ENCODE measurements at places on chromosomes 6 and 20.

DNA sequence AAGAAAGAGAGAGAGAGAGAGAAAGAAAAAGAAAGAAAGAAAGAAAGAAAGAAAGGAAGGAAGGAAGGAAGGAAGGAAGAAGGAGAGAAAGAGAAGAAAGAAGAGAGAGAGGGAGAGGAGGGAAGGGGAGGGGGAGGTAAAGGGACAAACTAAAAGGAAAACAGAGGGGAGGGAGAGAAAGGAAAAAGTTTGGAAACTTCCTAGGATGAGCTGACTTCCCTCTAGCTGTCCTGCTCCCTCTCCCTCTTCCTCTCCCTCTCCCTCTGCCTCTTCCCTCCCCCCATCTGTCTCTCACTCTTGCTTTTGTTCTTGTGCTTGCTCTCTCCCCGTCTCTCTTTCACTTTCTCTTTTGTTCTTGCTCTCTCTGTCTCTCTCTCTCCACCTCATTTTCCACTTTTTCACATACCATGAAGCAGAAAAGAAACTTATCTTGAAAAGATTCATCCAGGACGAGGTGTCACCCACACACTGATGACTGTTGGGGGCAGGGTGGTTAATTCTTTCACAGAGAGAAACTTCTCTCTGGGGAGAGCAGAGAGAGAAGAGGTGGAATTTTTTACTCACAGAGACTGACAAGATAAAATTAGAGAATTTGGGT, 56.4 kb upstream of the DUSP22 start:
- DNase-seq, result no peak

DNA sequence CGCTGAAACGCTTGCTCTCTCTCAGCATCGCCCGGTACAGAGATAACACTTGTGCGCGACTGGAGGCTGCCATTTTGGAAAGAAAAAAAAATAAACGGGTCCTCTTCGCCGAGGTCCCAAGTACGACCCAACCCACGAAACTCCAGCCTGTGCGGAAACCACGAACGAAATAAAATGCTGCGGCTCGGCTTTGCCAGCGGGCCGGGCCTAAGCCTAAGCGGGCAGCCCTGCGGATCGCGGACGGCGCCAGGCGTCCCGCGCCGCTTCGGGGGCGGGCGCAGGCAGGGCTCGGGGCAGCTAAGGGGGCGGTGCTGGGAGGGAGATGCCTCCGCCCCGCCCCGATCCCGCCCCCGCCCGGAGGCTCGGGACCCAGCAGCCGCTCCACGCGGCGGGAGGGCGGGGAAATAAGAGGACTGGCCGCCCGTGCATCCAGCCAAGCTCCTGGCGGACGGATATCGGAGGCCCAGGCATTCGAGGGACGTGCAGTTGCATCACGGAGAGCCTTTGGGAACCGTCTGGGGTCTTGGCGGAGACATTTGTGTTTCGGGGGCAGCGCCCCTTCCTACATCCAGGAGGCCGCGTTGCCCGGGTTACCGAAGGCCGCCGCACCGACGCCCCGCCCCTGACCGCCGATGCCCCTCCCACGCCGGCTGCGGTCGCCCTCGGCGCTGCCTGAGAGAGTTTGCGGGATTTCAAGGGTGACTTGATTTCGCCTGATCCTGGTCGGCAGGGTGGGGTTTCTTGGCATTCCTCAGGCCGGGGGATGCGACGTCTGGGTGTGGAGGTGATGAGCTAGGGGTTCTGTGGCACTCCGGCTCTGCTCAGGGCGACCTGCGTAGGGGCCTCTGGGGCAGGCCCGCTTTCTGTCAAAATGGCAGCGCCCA, at the start of the genes FARS2 and LYRM4:
Gene FARS2, plus strand, starts transcription at position 853 of the 884 bp plus-strand sequence.
Gene LYRM4, minus strand, starts transcription at position 290 of the 884 bp plus-strand sequence. Its CDS starts 217 bp downstream, at position 73.
- peak; percentile 89 for DNase-seq

DNA sequence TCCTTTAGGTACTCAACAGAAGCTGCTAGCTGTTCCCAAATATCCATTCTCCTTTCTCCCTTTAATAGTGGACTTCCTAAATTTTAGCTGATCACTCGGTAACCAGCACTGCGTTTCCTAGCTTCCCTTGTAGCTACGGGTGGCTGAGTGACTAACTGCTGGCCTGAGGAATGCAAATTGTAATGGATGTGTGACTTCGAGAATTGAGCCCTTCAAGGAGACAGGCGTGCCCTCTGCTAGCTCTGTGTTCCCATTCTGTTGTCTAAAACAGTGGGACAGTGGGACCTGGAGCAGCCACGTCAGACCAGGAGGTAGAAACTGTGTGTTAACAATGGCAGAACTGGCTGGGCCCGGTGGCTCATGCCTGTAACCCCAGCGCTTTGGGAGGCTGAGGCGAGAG, 56.5 kb downstream of the SCML4 start:
- no peak for DNase-seq

DNA sequence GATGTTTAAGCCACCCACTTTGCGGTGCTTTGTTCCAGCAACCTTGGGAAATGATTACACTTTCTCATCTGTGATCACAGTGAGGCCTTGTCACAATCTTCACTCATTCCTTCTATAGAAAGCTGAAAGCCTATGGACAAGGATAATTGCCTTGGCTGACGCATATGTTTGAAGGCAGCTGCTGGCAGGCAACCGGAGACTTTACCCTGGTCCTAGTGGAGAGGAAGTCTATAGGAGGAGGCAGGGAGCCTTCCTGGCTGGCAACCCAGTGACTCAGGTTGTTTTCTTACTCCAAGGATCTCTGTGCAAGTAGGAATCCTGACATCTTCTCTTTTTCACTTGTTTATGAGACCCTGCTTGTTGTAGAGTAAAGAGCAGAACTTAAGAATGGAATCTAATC, 34.1 kb upstream of the ESR1 start:
- DNase-seq, result no peak

- DNase-seq, result no peak
Measured at GRCh38 chr20:658202-658601, 5.2 kb upstream of the SRXN1 start.

DNA sequence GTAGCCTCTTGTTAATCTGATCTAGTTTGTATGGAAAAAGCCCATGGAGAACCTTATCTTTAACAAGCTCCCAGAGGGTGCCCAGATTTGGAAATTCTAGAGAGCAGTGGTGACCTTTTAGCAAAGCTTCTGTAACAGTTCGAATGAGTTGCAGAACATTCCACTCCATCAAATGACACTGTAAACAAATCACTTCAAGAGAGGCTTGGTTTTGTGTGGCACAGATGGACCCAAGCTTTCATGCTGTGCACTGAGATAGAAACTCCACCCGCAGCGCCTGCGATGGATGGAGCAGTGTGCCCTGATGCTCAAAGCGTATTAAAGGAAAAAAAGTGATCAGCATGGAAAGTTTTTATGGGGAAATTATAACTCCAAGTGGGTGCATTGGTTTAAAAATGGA, 55.1 kb upstream of the ISM1 start:
- peak; percentile 29 for DNase-seq

DNA sequence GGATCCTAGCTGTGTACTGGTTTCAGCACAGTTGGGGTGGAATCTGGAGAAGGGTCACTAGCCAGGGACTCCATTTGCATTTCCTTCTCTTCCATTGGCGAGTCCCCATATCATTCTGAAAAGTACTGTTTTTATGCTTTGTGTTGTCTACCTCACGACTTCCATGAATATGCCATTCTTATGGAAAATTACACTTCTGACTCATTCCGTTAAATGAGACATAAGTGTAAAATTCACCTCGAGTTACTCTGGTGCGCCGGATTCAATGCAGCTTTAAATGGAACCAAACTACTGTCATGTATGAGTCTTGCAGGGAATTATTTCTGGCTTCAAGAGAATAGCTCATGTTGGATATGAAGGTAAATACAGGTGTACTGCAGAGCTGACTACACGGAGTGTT, 99.2 kb downstream of the PDE7B start:
- no peak for DNase-seq

DNA sequence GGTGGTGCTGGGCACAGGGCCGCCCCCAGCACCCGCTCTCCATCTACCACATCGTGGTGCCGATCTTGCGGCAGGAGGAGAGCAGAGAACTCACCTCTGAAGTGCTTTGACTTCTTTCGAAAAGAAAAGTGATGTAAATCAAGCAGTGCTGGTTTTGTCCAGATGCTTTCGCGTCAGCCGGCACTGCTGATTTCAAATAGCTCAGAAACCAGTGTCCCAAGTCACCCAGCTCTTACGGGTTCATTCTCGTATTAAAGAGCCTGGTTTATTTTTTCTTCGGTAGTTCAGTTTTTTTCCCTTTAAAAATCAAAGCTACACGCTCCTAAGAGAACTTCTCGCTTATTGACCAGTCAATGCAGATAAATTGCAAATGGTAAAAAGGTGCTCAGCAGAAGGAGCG, 32.1 kb downstream of the MYT1 start:
- DNase-seq, result no peak

- no peak for DNase-seq
Measured at GRCh38 chr6:118680452-118681095, 29.2 kb upstream of the CEP85L start.

DNA sequence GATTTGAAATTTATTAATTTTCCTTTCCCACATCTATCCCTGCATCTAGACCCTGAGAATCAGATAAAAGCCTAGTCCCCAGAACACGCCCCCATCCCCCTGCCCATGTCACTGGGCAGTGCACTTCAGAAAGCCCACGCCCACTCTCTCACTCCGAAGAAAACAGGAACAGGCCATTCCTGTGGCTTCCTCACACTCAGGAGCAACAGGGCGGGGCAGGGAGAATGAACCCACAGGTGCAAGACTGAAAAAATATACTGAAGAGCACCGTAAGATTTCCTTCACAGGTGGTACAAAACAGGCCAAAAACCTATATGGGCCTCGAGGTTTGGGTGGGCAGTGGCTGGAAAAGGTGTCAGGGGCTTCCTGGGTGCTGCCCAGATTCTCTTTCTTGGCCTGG, 3.4 kb downstream of the OXT start:
- DNase-seq, result no peak

GRCh38 chr6:43773980-43774775, 4.2 kb downstream of the VEGFA start:
- no peak for DNase-seq

DNA sequence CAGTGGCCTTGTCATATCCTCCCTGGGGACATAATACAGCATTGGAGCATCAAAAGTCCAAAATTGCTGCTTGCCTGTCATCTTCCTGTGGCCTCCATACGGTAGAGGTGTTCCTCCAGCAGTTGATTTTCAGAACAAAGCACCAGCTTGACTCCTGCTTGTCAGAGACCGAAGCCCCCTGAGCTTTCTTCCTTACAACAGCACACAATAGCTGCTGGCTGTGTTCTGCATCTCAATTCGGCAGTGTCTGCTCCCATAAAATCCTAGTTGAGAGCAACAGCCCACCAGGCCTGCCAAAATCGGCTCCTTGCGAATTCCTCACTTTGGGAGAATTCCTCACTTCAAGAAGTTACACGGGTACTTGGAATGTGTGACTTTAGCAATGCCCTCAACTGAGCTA, 372.9 kb downstream of the SAMD5 start:
- no peak for DNase-seq

DNA sequence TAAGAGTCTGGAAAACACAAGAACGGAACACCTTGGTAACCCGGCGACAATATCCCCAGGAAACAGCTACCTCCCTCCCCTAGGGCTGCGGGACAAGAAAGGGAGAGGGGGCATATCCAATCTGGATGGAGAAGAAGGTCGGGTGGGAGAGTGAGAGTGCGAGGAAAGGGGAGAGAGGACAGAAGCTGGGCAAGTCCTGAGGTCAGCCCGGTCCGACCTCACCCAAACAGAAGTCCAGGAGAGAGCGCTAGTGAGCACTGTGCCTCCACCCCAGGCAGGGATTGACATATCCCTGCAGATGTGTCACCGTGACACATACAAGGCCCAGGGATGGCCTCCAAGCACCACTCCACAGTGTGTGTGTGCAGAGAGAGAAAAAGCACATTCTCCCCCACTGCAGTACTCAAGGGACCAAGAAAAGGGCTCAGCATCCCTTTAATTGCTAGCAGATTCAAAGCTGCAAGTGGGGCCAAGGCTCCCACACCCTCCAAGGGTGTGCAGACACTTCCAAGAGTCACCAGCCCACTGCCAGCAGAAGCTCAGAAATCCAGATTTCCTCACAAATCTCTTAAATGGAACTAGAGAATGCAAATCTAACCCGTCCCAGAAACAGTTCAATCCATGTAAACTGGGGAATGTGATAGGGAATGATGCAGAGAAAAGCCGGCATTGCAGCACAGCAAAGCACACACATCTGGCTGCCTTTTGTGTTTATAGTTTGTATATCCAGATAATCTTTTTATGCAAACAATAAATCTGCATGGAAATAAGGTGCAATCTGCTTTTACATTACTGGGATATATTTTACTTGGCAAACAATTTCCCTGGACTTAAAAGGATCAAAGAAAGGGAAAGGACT, 3.1 kb downstream of the PXDC1 start:
- no peak for DNase-seq

DNA sequence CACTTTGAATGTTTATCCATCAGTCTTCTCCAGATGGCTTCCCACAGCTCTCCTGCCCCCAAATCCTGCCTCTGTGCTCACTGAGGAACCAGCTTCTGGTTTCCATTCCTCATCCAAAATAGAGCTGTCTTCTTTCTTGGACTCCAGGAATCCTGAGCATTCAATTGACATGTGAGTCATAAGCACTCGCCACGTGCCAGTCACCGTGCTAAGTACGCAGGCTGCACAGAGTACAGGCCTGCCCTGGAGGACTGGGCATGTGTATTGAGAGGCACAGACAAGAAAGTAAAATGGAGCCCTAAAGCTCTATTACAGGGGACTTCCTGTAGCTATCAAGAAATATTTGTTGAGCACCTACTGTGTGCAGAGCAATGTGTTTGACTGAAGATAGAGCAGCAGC, 39.7 kb upstream of the LRFN2 start:
- no peak for DNase-seq

DNA sequence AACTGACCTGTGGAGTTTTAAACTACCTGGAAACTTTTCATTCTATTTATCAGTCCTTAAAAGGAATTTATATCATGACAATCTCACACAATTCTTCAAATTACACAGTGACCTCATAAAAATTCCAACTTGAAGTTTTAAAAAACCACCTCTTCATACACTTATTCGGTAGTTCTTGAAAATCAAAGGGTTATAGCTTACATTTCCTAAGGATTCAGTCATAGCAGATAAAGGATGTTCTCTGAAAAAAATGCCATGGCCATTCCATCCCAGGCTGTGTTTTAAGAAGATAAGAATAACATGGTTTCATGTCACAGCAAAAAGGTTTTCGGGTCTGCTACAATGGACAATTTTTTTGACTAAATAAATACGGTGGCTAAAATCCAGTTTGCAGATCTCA, 41.2 kb downstream of the GOPC start:
- DNase-seq, result no peak

- DNase-seq, result no peak
Measured at GRCh38 chr6:97969065-97969464, 686.0 kb upstream of the MMS22L start.

DNA sequence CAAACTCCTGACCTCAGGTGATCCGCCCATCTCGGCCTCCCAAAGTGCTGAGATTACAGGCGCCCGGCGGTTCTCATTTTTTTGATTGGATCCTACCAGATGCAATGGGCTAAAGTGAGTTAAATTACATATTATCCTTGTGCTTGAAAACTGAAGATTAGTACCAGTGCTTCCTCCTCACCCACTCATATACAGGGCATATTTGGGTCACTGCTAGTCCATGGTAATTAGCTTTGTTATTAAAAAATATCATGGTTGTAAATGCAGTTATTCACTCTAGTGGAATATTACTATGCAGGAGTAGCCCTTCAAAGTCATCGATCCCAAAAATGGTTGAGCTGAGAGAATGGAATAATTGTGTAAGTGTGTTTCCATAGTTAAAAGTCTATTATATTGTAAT, 26.5 kb downstream of the ZNF292 start:
- DNase-seq, result no peak

All from NCI-H2171 treated with DMSO at 0.1 percent for 48 hours (cell line).